ENCODE measurements at places on chromosomes 6 and 20.

DNA sequence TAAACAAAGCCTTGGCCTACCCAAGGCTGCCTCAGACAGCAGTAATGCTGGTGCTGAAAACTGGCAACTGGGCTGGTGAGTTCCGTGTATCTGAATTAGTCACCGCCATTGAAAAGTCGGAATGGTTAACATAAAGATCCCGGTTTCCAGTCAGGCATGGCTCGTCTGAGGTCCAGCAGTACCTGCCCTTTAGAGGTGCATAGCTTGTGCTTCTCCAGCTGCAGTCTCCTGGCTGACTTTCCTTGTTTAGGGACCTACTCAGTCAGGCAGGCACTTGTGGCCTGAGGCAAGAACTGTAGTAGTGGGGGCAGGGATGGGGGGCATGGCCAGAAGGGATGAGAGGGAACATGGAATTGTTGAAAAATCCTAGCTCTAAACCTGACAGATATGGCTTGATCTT is 101.6 kb downstream of the FYN start:
- DNase-seq = no peak

DNA sequence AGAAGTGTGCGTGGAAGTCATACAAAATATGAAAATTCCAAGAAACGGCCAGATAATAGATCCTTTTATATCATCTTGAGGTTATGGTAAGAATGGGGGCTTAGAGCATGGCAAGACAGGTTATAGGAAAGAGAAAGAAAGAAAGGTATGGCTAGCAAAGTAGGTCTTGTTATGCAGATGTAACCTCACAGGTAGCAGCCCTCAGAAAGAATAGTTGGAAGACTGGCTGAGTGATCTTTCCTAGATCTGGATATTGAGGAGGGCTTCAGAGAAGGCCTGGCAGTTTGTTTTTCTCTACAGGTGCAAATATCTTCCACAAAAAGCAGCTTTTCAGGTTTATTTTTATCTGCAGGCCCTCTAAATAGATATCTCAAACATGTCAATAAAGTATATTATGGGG is 679.5 kb downstream of the KHDRBS2 start:
- DNase-seq = no peak

DNA sequence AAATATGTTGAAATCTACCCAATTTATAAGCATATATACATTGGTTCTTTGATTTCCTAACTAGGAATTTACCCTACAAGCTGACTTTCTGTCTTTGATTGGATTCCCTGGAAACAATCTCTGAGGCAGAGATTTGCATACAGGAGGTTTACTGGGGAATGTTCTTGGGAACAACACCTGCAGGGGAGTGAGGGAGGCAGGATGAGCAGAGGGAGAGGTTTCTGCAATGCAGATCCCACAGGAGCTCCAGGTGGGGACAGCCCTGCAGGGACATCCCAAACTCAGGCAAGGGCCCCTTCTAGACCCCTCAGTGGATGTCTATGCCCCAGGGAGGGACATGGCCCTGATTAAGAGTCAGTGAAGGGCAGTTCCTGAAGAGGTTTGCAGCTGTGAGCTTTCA is 95.2 kb upstream of the CCDC167 start:
- no peak for DNase-seq

DNA sequence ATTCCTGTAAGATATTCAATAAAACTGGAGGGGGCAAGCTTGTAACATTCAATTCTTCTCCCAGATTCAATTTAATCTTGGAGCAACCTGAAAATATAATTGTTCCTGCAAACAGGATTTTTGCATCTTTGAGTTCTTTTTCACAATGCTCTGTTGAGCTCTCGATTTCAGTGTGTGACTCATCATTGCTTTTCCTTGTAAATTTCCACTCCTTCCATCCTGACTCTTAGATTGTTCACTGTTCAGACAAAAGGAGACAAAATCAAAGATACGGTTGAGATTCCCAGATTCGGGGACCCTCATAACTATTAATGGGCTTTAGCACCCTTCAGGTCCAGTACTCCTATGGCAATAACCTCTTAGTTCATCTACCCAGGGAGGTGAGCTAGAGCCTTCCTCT is 571.9 kb upstream of the CHD6 start:
- no peak for DNase-seq

DNA sequence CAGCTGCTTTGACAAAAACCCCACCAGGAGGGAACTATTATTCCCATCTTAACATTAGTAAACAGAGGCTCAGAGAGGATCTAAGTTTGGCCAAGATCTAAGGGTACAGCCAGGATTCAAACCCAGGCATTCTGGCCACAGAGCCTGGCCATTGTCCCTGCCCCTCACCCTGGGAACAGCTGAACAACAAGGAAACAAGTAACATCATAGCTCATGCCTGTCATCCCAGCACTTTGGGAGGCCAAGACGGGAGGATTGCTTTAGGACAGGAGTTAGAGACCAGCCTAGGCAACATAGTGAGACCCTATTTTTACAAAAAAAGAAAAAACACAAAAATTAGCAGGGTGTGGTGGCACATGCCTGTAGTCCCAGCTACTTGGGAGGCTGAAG is 27.5 kb downstream of the TOX2 start:
- no peak for DNase-seq

- DNase-seq = no peak
These were observed 52.9 kb downstream of the FAM83B start for GRCh38 chr6:54899442-54899841.
